ENCODE measurements at places on chromosomes 11 and 22. TPM values are rescaled to one million over a fixed set of nuclear protein-coding genes. Genes with fewer than 3 reads are reported as not detected.

- H3K27ac ChIP-seq: no peak overlapping the region
- DNase-seq: no peak
- no peaks in the 10 kb centered on the region for H3K36me3 ChIP-seq
- H3K27me3 ChIP-seq: no peaks in the 10 kb centered on the region
These were observed 55.1 kb downstream of the KIAA1671 start for GRCh38 chr22:25007444-25008106.

DNA sequence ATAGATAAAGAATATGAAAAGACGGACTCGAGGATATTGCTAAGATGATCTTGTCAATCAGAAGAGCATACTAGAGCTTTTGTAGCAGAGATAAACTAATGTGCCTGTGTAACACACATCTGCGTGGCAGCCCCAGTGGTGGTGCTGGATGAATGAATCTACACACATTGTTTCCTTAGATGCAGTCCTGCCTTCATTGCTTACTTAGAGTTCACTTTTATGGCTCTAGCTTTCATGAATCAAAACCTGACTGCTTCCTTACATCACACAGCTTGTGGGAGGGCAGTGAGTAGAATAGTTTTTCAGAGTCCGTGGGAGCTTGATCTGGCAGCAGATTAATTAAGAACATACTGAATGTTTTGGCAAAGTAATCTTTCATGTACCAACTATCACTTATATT is 83.7 kb downstream of the EXT2 start:
- no peaks in the 10 kb centered on the region for H3K4me1 ChIP-seq
- no peaks in the 10 kb centered on the region for H3K27me3 ChIP-seq
- H3K36me3 ChIP-seq: no peaks in the 10 kb centered on the region
- H3K4me3 ChIP-seq: no peak overlapping the region
- no peak for DNase-seq

The BRD1 gene
- total RNA-seq: 38.9 TPM

The DESI1 gene
- 35.0 TPM for total RNA-seq

The OR56A1 gene
- total RNA-seq: not detected

All from upper lobe of left lung (tissue), 6 donors.